ENCODE measurements at places on chromosomes 7 and 10. TPM values are rescaled to one million over a fixed set of nuclear protein-coding genes. Genes with fewer than 3 reads are reported as not detected.

DNA sequence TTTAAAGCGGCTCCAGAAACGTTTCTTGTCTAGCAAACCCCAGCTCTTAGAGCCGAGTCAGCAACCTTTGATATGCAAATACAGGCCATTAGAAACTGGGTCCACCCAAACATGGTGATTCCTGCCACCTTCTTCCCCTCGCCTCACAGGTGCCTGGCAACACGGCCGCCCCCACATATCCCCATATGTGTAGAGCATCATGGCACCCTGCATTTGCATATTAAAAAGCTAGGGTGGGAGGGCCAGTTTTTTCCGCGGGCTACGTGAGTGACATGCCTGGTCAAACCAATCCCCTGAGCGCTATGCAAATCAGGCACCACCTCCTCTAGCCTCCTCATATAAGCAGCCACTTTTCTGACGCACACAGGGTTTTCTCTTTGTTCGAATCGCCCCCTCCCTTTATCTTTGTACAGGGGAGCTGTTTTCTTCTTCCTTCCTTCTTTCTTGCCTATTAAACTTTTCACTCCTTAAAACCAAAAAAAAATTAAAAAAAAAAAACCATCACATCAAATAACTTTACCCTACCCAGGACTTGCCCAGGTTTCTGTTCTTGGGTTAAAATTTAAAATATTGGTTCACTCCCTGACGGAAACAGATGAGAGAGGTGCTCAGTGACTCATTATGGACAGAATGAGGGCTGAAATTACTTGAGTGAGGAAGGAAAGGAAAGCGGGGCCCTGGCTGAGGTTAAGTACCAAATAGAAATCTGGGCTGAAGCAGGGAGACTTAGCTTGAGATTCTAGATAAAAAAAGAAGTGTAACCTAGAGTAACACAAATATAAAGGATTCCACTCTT is 59.8 kb downstream of the COA1 start:
- DNase-seq: no peak

DNA sequence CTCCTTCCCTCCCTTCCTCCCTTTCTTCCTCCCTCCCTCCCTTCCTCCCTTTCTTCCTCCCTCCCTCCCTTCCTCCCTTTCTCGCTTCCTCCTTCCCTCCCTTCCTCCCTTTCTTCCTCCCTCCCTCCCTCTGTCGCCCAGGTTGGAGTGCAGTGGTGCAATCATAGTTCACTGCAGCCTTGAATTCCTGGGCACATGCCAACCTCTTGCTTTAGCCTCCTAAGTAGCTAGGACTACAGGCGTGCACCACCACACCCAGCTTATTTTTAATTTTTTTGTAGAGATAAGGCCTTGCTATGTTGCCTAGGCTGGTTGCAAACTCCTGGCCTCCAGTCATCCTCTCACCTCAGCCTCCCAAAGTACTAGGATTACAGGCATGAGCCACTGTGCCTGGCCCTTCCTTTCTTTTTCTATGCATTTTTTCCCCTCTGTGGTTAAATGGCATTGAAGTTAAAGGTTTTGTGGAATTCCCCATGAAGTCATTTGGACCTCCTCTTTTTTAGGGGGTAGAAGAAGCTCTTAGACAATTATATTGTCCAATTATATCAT is 9.6 kb downstream of the KLHDC10 start:
- DNase-seq: no peak

- peak; percentile 23 for DNase-seq
Observed at GRCh38 chr10:100184840-100185239, 989 bp downstream of the ERLIN1 start.

GRCh38 chr7:88312061-88312663 is 5.5 kb upstream of the STEAP4 start:
- no peak for DNase-seq

Gene TBX20
- not detected for total RNA-seq

Gene RBP4
- total RNA-seq: not detected

GRCh38 chr10:5814110-5815107 is 1.2 kb upstream of the GDI2 start:
- no peak for DNase-seq

Gene HMX2
- not detected for total RNA-seq

- DNase-seq: no peak
Observed at GRCh38 chr7:106613848-106614560, 47.0 kb downstream of the CCDC71L start.

GRCh38 chr7:33632322-33632721 is 273.0 kb upstream of the BMPER start:
- DNase-seq: no peak

GRCh38 chr10:110083884-110084283 is 76.1 kb downstream of the ADD3 start:
- no peak for DNase-seq

- peak; percentile 22 for DNase-seq
Observed at GRCh38 chr10:70145166-70145665, 1.3 kb downstream of the TYSND1 start.

Gene OR2A5
- total RNA-seq: not detected

DNA sequence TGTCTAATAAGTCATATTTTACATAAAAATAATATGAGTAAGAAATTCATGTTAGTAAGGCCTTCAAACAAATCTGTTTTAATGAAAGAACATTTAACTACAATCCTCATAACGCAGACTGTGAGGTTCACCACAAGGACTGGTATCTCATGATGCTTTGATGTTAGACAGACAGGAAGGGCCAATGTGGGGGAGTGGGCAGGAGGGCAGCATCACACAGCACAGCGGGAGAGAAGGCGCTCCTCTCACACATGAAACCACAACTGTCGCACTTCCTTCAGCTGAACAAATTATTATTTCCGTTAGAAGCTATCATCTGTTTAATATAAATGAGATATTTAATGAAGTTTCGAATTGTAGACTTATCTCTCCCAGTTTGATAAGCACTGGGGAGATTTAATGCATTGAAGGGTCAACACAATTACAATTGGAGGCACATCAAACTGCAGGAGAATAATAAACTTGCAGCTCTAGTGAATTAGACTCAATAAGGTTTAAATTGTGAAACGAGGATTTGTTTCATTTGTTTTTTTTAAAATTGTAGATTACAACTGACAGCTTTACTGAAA is 466.1 kb downstream of the PARD3 start:
- no peak for DNase-seq

GRCh38 chr10:69315610-69316312 is 37.5 kb downstream of the HK1 start:
- DNase-seq: no peak

- no peak for DNase-seq
Observed at GRCh38 chr7:5396542-5396941, 27.1 kb downstream of the TNRC18 start.

Gene SMIM30
- total RNA-seq: 65.4 TPM

DNA sequence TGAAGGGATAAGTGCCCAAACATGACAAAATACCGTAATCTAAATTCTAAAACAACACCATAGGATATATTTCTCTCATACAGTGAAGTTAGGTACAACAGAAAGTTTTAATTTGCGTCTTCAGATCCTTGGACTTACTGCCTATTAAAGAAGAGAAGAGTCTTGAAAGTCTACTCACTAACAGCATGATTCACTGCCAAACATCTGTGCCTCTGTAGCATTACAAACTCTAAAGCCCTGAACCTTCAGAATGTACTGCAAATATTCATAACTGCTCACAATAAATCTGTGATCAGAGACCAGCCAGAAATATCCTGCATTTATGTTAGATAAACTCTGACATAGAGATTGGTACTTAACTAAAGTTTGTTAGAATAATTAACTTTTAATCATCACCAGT is 365.3 kb downstream of the PARD3 start:
- no peak for DNase-seq

Gene ENTPD1
- total RNA-seq: not detected

Gene EPHB6
- total RNA-seq: not detected

Gene ABCB1
- total RNA-seq: not detected

Gene IL15RA
- total RNA-seq: not detected

GRCh38 chr7:122975341-122975740 is 20.2 kb downstream of the TAS2R16 start:
- no peak for DNase-seq

DNA sequence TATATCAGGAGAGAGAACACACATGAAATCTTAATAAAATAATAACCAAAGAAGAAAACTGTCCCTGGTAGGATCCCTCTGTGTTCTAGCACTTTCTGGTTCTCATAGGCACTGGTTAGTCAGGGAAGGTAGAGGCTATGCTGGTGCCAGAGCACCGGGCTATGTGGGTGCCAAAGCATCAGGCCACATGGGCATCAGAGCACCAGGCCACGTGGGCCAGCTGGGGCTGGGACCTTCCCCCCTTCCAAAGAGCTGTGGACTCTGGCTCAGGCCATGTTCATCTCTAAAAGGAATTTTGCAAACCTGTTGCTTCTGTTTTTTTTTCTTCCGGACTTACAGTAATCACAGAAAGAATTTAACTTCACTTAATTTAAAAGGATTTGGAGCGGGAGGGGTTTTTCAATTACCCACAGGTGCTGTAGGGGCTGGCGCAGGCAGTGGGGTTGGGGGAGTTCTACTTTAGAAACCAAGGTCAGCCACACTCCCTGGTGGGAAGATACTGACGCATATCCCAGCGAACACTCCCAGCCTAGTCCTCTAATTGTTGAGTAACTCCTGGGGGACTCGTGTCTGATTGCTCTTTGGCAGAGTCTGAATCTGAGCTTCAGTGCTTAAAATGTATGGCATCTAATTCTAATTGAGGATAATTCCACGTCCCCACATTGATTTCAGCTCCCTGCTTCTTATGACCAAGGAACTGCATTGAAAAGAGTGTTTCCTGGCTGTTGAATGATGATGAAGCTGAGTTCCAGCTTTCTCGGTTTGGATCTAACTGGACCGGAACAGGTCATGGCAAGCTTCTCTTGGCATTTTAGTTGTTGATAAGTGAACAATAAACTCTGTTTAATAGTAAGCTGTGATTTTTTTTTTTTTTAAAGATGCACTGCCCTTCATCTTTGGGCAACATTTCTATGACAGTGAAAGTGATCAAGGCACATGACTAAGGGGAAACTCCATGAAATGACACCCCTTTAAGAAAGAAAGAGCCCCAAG is 110.7 kb upstream of the FZD8 start:
- DNase-seq: no peak

DNA sequence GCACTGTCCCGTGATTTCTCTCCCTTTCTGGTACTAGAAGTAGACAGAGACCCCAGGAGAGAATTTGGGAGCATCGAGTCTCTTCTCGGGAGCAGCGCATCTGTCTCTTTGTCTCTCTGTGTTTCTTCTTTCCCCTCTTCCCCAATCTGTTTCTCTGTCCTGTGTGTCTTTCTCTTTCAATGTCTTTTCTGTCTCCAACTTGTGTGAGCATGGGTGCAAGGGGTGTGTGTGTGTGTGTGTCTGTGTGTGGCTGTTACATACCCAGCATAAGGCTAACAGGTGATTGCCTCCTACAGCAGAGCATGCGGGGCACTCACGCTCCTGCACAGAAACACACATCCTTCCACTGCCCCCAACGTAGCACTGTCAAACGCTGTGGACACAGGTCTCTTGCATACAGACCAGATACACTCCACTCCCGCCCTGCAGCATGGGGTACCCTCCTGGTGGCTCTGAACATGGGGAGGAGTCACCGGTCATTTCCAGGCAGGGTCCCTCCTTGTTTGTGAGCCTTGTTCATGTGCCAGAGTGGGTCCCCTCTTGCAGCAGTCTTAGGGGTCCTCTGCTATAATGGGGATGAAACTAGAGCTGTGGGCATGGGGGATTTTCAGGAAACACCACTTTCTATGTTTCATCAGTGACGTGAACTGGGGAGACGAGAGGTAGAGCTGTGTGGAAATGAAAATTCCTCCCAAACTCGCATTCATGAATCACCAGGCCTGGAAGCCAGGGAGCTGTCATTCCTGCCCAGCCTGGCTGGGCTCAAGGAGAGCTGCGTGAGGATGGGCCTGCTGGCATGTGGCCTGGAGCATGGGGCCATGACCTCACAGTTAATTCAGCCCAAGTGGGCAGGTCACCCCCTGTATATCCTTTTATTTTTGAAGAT is 980 bp downstream of the ADAMTS14 start:
- DNase-seq: no peak

Gene TAS2R40
- not detected for total RNA-seq

Gene ZNF680
- 9.4 TPM for total RNA-seq

- DNase-seq: peak; percentile 14
Observed at GRCh38 chr10:101841826-101842225, 1.8 kb downstream of the KCNIP2 start.

Data from G401 (cell line).